ENCODE measurements at places on chromosomes 5 and 9.

GRCh38 chr9:20990867-20991266 lies 40.6 kb downstream of the HACD4 start:
- no peak for DNase-seq

GRCh38 chr9:73137914-73138313 lies 13.8 kb upstream of the ANXA1 start:
- DNase-seq, result no peak

DNA sequence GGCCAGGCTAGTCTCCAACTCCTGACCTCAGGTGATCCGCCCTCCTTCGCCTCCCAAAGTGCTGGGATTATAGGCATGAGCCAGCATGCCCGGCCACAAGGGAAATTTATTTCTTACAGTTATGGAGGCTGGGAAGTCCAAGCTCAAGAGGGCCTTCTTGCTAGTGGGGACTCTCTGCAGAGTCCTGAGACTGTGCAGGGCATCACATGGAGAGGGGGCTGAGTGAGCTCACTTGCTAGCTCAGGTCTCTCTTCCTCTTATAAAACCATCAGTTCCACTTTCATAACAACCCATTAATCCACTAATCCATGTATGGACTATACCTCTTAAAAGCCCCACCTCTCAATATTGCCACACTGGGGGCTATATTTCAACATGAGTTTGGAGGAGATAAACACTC lies 5.1 kb upstream of the SPIN1 start:
- no peak for DNase-seq

DNA sequence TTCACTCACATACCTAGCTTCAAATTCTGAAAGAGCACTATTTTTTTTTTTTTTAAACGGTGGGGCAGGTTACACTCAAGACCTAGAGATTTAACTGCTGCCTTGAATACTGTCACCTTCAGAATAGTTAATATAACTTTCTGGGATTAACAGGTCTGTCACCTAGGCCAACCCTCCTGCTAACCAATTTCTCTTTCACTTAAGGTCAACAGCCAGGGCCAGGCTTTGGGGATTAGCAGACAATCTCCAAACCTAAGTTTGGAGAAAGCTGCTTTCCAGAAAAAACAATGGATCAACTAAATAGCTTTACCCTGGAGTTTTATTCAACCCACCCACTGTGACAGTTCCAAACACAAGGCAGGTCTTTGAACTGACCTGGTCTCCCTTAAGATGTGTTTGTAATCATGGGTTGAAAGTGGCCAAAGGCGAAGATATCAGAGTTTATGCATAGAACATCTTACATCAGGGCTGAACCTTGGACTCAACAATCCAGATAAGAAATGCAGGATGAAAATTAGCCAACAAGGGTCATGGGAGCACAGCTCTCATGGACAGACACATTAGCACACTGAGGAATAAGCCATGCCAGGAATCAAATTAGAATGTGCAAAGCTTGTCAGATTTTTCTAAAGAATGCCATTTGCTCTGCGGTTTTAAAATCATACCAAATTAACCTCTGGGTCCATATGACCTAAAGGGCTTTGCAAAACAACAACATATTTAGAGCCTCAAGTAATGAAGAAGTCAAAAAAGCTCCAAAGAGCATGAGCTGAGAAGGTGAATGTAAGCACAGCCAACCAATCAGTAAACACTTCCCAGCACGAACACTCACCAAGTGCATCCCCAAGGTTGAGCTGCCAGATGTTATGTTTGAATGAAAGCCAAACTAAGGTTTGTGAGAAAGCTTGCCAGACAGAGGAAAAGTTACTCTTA lies 538.5 kb upstream of the DMAC1 start:
- no peak for DNase-seq

GRCh38 chr5:7753596-7753995 lies 97.3 kb downstream of the CFAP90 start:
- DNase-seq, result no peak

- no peak for DNase-seq
Observed at GRCh38 chr5:126878634-126879033, 101.7 kb downstream of the LMNB1 start.

DNA sequence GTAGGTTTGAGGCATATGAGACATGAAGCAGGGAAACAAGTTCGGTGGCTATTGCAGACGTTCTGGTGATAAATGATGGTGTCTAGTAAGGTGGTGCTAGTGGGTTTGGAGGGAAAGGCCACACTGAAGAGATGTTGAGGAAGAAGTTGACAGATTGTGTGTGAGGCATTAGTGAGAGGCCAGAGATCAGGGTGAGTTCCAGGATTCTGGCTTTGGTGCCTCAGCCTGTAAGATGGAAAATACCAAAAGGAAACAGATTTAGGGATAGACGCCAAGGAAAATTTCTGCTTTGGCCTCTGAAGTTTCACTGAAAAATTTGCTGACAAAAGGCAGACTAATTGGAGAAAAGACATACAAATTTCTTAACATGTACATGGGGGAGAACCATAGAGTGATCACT lies 6.4 kb upstream of the PAIP1 start:
- no peak for DNase-seq

GRCh38 chr9:115520646-115521045 lies 402.7 kb upstream of the TNC start:
- DNase-seq, result no peak

DNA sequence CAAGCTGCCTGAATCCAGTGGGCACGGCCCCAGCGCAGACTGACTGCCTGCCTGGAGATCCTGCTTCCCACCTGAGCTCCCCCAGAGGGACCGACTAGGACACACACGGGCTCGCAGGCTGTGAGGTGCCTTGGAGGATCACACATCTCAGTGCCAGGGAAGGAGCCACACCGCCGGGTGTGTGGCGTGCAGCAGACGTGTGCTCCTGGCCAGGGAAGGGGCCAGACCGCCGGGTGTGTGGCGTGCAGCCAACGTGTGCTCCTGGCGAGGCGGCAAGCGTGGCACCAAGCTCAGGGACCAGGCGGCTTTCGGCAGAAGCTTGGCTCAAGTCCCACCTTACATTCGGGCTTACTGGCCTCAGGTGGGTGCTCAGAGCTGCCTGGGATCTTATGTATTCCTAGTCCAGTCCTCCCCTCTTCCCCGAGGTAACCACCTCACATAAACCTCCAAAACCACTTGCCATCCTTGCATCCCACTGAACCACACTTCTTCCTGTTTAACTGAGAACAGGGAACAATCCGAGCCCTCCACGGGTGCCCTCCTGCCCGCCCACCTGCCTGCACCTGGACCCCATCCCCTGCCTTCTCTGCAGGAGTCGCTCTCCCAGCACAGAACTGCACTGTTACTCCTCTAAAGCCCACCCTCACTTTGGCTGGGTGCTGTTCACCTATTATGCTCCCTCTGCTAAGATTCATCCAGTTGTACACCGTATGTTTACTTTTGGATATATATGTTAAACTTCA lies 22.4 kb upstream of the MRNIP start:
- DNase-seq, result no peak

GRCh38 chr9:109450346-109450745 lies 47.8 kb downstream of the PTPN3 start:
- no peak for DNase-seq
